GM03348 (cell line): ENCODE measurements at places on chromosomes 16 and 17.

DNA sequence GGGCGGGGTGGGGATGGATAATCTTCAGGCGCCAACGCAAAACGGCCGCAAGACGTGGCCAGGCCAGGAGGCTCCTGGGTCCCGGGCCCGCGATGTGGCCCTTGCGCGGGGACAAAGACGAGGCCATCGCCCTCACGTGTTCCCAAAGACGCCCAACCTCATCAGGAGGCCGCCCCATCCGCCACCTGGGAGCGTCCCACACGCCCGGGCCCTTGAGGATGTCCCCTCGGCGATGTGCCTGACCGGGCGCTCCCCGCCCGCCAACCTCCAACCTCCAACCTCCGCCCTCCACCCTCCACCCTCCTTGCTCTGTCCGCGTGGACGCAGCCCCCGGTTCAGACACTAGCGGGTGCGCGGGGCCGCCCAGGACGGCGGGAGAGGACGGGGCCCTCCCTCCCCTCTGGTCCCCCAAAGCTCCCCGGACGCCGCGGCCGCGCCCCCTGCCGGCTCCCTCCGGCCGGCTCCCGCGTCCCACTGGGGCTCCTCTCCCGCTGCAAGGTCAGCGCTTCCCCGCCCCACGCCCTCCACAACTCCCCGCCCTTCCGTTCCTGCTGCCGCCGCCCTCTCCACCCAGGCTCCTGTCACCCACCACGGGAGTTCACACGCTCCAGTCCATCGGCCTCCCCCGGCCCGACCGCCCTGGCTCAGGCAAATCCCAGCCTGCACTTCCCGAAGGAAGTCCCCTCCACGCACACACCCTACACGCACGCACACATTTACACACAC is 250.8 kb upstream of the RPL38 start:
- peak; percentile 28 for DNase-seq

GRCh38 chr16:88453217-88453531 is at the start of gene ZFPM1:
ZFPM1 (plus strand) TSS chr16:88453280; CDS start chr16:88453639, 359 bp downstream.
- DNase-seq: no peak

DNA sequence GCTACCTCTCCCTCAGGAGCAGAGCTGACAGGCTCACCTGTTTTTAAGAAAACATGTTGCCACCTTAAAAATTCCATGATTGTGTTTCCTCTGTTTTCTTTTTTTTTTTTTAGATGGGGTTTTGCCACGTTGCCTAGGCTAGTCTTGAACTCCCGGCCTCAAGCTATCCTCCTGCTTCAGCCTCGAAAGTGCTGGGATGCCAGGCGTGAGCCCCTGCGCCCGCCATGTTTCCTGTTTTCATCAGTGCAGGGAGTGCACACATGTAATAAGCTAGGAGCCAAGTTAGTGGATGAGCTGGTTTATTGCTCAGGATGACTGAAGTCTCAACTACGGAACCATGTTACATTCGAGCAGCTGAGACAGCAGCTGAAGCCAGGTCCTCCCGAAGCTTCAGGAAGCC is 13.6 kb downstream of the MRM3 start:
- DNase-seq: no peak

DNA sequence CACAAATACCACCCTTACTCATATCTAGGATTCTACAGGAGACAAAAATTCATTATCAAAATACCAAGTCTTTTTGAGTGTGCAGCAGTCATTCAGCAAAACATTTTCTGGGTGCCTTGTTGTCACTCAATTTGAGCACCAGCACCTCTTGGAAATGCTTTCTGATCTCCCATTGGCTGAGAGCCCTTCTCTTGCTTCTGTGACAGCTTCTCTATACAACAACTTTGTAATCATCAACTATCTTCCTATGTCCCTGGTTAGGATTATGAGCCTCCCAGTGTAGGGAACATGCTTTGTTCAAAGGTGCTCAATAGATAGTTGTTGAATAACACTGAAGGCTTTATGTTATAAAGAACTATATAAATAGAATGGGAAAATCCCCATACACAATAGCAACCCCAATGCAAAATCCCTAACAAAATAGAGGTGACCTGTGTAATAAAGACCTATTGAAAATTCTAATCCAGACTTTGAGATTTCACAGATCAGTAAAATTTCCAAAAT is 10.3 kb upstream of the RAB11FIP4 start:
- DNase-seq: no peak

- DNase-seq: peak; percentile 7
Observed at GRCh38 chr16:64269756-64270155, 852.1 kb downstream of the CDH11 start.

GRCh38 chr17:2093349-2093748 is 38.4 kb downstream of the HIC1 start:
- no peak for DNase-seq

GRCh38 chr16:661184-661821 is 6.6 kb upstream of the RHOT2 start:
- no peak for DNase-seq

DNA sequence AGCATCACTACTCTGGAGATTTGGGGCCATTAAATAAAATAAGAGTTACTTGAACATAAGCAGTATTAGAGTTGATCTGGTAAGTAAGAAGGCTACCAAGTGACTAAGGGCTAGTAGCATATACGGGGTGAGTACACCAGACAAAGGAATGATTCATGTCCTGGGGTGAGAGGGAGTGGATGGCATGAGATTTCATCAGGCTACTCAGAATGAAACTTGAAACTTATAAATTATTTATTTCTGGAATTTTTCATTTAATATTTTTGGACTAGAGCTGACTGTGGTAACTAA is 2.3 kb downstream of the SLFN5 start:
- DNase-seq: peak; percentile 79

DNA sequence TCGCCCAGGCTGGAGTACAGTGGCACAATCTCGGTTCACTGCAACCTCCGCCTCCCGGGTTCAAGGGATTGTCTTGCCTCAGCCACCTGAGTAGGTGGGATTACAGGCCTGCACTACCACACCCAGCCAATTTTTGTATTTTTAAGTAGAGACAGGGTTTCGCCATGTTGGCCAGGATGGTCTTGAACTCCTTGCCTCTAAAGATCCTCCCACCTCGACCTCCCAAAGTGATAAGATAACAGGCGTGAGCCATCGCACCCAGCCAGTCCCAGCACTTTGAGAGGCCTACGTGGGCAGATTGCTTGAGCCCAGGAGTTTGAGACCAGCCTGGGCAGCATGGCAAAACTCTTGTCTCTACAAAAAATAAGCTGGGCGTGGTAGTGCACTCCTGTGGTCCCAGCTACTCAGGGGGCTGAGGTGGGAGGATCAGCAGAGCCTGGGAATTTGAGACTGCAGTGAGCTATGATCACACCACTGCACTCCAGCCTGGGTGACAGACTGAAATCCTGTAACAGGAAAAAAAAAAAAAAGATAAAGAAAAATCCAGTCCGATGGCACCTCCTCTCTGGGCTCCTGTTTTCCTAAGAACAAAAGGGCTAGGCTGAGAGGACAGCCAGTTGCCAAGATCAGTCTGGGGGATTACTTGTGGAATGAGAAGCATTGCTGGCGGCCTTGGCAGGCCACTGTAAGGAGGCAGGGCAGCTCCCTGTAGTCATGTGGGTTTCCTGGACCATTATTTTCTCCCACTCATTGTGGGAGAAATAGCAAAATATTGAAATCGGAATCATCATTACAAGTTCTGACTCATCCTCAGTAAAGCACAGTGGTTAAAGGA is 3.0 kb upstream of the PIPOX start:
- DNase-seq: peak; percentile 86

DNA sequence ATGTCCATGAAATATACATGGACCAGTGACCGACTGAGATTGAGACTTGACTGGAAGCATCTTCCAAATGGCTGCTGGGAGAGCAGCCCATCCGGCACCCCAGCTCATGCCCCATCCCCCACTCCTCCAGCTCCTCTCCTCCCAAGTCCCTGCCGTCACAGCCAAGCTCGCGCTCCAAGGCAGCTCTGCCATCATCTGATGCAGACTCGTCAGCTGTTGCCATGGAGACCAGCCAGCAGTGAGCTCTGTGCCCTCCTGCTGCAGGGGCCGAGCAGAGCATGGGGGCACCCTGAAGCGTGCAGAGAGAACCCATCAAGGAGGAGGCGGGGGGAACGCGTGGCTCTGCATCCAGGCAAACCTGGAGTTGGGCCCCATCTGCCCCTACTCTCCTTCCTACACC is 74.5 kb upstream of the TNRC6C start:
- DNase-seq: no peak

DNA sequence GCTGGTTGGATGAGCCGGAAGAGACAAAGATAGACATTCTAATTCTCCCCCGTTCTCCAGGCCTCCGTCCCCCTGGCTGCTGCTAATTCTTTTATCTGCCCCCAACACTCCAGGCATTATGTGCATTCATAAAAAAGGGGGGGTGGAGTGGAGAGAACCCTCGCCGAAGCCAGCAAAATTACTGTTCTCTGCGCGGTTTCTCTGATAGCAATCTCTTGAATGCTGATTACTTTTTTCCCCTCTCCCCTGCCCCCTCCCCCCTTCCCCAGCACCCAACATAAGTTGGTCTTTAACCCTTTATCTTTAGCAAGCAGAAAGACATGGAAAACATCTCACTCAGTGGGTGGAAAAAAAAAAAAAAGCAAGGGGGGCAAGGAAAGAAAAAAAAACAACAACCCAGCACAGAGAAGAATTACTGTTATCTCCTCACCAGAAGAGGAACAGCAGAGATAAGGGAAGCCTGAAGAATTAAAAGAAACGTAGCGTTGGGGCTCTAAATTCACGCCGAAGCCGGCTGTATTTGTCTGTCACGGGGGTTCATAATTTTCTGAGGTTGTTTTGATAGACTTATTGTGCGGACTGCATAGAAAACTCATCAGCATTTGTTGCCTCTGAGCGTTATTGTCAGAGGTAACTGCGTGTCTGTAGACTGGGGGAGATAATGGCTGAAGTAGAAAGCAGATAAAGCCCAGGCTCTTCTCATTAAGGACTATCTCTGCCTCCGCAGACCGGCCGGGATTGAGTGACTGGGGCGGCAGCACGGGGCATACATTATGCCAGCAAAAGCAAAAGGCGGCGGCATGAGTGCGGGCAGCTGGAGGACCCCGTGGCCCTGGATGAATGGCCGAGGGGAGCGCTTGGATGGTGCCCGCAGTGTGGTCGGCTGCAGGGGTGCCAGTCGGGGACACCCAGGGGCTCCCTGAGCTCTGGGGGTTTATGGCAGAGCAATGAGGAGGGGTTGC is 126.9 kb downstream of the MRM1 start:
- no peak for DNase-seq

GRCh38 chr17:32998887-32999228 is 7.2 kb downstream of the SPACA3 start:
- DNase-seq: peak; percentile 77

DNA sequence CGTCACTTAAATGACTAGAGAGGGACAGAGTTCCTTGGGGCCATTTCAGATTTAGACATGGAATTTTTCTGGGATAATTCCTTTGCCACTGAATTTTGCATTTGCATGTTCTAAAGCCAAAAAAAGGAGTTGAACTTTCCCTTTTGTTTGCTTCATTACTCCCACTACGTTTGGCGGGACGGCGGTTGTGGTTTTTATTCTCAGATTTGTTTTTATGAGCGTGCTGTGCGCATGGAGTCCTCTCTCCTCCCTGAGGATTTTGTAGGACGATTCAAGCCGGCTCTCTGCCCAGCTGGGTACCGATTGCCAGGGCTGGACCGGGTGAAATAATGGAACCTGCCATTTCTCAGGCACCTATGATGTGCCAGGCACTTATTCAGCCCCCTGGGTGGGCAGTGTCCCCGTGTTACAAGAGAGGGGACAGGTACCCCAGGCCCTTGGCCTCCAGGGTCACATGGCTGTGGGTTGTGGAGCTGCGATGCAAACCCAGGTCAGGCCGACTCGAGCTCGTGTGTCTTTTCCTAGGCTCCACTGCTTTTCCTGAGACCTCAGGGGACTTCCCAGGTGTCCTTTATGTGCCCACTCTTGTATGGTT is 18.8 kb downstream of the CMIP start:
- DNase-seq: no peak

DNA sequence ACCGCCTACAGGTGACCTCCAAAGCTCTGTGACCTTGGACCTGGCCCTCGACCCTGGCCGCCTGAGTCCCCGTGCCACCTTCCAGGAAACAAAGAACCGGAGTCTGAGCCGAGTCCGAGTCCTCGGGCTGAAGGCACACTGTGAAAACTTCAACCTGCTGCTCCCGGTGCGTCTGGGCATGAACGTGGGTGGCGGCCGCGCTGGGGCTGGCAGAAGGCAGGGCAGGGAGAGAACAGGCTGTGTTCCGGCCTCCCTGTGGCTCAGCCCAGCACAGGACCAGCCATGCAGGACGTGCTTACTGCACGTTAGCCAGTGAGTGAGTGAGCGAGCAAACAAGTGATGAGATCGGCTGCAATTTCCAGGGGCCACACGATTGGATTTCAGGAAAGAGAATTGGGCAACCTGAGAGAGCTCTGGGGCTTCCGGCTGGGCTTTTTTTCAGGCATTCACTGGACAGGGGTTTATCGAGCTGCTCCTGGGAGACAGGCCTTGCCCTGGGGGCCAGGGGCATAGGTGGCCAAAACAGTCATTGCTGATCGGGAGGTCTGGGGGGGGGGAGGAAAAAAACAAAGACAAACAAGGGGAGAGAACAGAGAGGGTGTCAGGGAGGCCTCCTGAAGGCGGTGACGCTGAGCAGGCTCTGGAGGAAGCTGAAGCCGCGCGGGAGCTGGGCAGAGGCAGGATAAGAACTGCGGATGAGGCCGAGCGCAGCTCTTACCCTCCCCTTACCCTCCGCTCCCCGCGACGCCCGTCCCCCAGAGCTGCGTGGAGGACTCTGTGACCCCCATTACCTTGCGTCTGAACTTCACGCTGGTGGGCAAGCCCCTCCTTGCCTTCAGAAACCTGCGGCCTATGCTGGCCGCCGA is 16.9 kb downstream of the ITGAX start:
- DNase-seq: no peak

DNA sequence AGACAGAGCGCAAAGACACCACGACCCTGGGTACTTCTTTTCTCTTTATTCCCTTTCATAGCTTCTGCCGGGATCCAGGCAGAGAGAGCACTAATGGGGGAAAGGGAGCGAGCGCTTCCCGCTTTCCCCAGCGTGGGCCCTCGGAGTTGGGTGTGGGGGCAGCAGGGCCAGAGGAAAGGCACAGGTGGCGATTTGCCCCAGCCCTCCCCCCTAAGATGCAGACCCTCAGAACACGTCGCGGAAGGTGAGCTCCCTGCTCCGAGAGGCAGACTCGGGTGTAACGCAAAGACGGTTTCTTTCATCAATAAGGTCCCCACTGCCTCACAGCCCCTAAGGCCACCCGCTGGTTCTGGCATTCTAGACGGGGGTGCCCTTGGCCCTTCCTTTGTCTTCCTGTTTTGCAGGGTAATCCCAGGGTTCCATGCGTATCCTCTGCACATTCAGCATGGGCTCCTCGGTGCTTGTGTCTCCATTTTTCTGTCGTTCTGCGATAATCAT is 570 bp upstream of the NME3 start:
- no peak for DNase-seq

DNA sequence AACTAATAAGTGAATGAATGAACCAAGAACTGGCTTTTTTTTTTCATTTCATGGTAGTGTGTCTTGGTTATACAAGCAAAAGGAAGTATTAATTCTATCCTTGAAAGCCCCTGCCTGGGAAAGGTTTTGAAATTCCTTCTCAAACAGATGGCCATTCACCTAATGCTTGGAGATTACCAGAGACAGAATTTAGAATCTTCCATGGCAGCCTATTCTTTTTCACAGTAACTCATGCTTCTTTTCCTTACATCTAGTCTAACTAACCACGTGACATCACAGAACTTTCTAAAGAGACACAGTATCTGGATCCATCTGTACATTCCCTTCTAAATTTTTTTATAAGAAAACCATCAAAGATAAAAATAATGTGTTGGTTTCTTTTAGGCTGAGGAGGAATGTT is 151.6 kb downstream of the FTO start:
- no peak for DNase-seq
